Tibial nerve (tissue), 4 donors: ENCODE measurements at places on chromosomes 4 and X. TPM values are rescaled to one million over a fixed set of nuclear protein-coding genes. Genes with fewer than 3 reads are reported as not detected.

The JADE3 gene
- 5.4 TPM for total RNA-seq

DNA sequence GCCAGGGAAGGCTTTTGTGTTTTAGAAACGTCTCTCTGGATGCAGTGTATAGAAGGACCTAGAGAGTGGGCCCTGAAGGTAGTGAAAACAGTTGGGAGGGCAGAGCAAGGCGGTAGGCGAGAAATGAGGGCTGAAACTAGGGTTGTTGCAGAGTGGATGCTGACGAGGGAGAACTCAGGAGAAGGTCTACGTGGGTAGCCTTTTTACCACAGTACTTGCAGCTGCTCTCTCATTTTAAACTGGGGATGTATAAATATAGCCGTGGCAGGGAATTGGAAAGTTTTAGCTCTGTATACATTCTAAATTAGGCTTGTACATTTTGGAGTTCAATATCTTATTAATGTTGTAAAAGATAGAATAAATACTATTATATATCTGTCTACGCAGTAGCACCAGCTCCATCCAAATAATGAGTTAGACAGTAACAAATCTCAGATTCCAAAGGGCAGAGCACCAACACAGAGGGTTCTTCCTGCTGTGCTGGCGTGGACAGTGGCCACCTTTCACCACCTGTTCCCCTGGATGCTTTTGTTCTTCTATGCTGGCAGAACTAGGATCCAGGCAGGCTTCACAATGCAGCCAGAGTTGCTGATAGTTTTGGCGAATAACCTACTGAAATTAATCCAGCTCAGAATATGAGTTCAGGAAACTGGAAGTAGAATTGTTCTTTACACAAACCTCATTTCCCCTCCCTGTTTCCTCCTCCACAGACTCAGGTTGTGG, 31.7 kb downstream of the CCNG2 start:
- H3K4me1 ChIP-seq, result no peaks in the 10 kb centered on the region
- H3K4me3 ChIP-seq, result no peak overlapping the region
- no peaks in the 10 kb centered on the region for H3K36me3 ChIP-seq
- DNase-seq, result no peak
- no peak overlapping the region for H3K27ac ChIP-seq

The HHIP gene
- total RNA-seq, result 3.3 TPM

- DNase-seq, result no peak
- no peaks in the 10 kb centered on the region for H3K36me3 ChIP-seq
- no peaks in the 10 kb centered on the region for H3K27me3 ChIP-seq
- H3K4me3 ChIP-seq, result no peak overlapping the region
- H3K27ac ChIP-seq, result no peak overlapping the region
- no peaks in the 10 kb centered on the region for H3K4me1 ChIP-seq
Measured at GRCh38 chr4:89582756-89583505, 254.0 kb downstream of the SNCA start.

DNA sequence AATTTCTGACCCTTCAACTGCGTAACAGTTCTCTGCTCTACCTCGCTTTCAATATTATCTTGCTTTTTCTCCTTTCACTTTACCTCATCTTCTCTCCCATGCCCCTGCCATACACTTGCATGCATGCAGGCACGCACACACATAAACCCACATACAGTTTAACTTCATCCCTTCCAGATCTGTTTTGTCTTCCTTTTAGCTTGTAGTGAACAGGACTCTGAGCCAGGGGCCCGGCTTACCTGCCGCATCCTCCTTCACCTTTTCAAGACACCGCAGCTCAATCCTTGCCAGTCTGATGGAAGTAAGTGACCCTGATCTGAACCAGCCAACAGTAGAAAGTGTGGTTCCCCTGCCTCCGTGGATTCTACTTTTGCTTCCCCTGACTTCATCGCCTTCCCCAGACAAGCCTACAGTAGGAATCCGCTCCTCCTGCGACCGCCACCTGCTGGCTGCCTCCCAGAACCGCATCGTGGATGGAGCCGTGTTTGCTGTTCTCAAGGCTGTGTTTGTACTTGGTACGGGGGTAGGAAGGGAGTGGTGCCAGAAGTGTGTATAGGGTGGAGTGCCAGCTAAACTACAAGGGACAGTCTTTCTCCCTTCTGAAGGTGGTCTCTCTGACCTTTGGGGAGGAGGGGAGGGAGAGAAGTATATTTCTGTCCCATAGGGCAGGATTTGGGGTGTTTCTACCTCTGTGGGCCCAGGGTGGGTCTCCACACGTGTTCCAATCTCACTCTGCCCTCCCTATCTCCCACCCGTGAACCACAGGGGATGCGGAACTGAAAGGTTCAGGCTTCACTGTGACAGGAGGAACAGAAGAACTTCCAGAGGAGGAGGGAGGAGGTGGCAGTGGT, 10.7 kb downstream of the MED12 start:
- DNase-seq, result peak; percentile 38
- peaks cover 10% of the 10 kb centered on the region for H3K4me1 ChIP-seq
- H3K27me3 ChIP-seq, result no peaks in the 10 kb centered on the region
- no peak overlapping the region for H3K27ac ChIP-seq
- no peaks in the 10 kb centered on the region for H3K36me3 ChIP-seq

DNA sequence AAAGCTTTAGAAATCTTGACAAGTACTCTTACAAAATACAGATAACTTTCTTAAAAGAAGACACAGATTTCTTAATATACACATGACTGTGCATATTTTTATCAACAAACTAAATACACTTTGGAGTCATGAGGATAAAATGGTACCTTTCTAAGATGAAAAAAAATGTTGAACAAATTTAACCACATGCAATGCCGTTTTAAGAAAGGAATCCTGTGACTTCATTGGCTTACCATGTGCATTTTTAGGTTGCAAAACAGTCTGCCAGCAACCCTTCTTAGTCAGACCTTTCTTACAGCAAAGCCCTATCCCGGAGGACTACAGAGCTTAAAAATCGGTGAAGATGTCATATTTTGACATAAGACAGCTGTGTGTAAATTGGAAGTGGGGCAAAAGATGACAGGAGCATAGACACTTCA, 51.7 kb downstream of the GASK1B start:
- peak overlapping the region; percentile 27 for H3K4me3 ChIP-seq
- H3K27me3 ChIP-seq, result no peaks in the 10 kb centered on the region

The RRH gene
- total RNA-seq, result 0.22 TPM

DNA sequence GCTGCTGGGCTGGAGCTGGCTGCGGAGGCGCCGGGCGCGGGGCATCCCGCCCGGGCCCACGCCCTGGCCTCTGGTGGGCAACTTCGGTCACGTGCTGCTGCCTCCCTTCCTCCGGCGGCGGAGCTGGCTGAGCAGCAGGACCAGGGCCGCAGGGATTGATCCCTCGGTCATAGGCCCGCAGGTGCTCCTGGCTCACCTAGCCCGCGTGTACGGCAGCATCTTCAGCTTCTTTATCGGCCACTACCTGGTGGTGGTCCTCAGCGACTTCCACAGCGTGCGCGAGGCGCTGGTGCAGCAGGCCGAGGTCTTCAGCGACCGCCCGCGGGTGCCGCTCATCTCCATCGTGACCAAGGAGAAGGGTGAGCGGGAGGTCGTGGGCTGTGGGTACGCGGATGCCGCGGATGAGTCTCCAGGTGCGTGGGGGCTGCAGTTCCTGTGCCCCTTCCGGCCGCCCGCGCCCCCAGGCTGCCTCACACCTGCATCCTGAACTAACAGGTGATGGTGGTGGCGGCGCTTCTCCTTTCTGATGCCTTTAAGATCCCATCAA, 499 bp downstream of the CYP2U1 start:
- H3K27ac ChIP-seq, result peak overlapping the region; percentile 91
- H3K4me3 ChIP-seq, result peak overlapping the region; percentile 82
- DNase-seq, result no peak
- no peaks in the 10 kb centered on the region for H3K4me1 ChIP-seq
- H3K27me3 ChIP-seq, result no peaks in the 10 kb centered on the region

GRCh38 chr4:162852642-162853041, 314.0 kb downstream of the NAF1 start:
- H3K4me3 ChIP-seq, result no peak overlapping the region
- no peaks in the 10 kb centered on the region for H3K36me3 ChIP-seq
- DNase-seq, result no peak
- H3K27ac ChIP-seq, result no peak overlapping the region

DNA sequence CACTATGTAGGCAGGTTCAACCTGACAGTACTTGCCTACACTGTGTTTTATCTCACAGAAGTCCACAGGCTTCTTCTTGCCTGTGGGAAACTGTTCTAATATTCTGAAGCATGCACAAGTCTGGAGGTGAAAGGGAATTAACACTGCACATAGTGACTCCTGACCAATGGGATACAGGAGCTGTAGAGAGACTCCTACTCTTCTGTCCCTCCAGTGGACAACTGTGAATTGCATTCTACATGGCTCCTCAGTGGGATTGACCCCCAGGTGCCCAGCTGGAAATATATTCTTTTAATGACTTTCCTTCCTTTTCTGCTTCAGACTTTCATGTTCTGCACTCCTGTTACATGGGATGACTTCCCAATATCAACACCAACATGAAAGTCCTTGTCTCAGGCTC, 8.2 kb upstream of the YIPF6 start:
- no peak overlapping the region for H3K4me3 ChIP-seq
- no peak overlapping the region for H3K27ac ChIP-seq
- no peaks in the 10 kb centered on the region for H3K4me1 ChIP-seq
- DNase-seq, result no peak
- H3K36me3 ChIP-seq, result no peaks in the 10 kb centered on the region

The COL4A5 gene
- total RNA-seq, result 9.3 TPM

DNA sequence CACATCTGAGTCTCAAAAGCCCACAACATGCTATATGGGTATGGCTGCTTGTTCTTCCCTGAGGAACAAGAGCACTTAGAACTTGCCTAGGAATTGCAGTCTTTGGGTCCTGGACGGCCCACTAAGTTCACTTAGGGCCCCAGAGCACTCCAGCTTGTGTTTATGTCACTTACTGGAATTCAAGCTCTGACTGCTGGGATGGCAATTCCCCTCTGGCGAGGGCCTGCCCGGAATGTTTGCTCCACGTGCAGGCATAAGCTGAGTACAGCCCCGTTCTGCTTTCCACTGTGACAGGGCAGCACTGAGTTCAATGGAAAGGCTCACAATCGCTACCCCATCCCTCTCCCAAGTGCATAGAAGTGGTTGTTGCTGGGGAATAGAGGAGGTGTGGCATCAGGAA, 25.9 kb upstream of the RASSF6 start:
- H3K4me1 ChIP-seq, result no peaks in the 10 kb centered on the region
- no peak for DNase-seq
- H3K27ac ChIP-seq, result no peak overlapping the region
- no peaks in the 10 kb centered on the region for H3K36me3 ChIP-seq
- H3K27me3 ChIP-seq, result no peaks in the 10 kb centered on the region
